Stimulated activated CD4-positive, alpha-beta T cell treated with anti-CD3 and anti-CD28 coated beads, Interleukin-1b, Interleukin-23, amount 100 ng/mL, for 4 hours (primary cell): ENCODE measurements at places on chromosomes 4 and X.

DNA sequence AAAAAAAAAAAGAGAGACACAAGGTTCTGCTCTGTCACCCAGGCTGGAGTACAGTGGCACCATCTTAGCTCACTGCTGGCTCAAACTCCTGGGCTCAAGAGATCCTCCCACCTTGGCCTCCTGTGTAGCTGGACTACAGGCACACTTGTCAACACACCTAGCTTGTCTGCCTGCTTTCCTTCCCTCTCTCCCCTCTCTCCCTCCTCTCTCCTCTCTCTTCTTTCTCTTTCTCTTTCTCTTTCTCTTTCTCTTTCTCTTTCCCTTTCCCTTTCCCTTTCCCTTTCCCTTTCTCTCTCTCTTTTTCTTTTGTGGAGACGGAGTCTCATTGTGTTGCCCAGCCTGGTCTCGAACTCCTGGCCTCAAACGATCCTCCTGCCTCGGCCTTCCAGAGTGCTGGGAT is 132.1 kb downstream of the DIPK2B start:
- no peak for DNase-seq

GRCh38 chr4:126583509-126583908 is 1049.2 kb upstream of the INTU start:
- DNase-seq, result no peak

GRCh38 chr4:124940387-124940786 is 227.9 kb upstream of the ANKRD50 start:
- DNase-seq, result no peak

DNA sequence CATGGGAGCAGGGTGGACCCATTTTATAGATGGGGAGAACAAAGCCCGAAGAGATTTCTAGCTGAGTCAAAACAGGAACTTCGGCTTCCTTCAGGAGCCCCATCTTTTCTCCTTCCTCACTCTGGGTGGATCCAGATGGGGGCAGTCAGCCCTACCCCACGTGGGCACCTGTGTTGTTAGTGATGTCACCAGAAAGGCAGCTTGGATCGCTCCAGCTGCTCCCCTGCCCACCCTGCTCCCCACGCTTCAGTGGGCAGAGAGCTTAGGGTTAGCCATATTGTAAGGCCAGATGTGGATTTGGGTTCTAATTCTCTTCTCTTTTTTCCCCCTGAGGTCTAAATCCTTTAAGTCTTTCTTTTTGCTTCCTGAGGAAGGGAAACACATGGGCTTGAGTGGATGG is 132.3 kb upstream of the PJA1 start:
- DNase-seq, result no peak

GRCh38 chr4:87410679-87411078 is 11.7 kb upstream of the NUDT9 start:
- no peak for DNase-seq

- no peak for DNase-seq
These were observed 20.2 kb downstream of the APLN start for GRCh38 chrX:129634541-129634940.

- no peak for DNase-seq
These were observed 4.8 kb upstream of the CXCL13 start for GRCh38 chr4:77600521-77601451.

DNA sequence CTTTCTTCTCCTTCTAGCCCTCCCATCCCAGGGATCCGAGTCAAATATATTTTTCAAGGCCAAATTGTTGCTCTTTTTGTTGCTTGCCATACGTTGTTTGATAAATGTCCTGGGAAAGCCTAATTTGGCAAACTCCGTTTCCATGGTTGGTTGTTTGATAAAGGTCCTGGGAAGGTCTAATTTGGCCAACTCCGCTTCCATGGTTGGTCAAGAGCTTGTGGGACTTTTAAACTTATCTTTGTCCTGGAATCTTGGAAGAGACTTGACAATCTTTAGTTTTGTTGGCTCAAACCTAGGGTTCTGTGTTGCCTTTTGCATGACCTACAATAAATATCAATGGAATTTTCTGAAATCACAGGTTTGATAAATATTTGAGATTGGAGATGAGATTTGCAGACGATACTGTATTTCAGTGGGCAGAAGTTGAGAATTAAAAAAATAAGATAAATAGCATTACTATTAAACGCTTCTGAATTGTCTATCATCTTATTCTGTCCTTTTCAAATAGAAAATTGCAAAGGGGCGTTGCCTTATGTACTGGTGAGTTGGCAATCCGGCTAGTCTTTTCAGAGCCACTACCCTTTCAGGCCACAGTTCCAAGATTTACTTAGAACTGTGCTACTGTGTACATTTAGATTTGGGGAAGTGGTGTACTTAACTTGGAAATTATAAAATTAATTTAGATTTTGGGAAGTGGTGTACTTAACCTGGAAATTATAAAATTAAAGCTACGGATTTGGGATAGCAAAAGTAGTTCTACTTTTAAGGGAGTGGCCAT is 804 bp downstream of the OSTC start:
- no peak for DNase-seq
